Naive B cell (primary cell): ENCODE measurements at places on chromosomes 13 and 19. TPM values are rescaled to one million over a fixed set of nuclear protein-coding genes. Genes with fewer than 3 reads are reported as not detected.
A peak's percentile ranks its signal among the peaks of the same experiment; 100 is the strongest.

PRTN3 gene
- polyA plus RNA-seq, result not detected

TRPM4 gene
- polyA plus RNA-seq, result not detected

ODAD3 gene
- 0.60 TPM for polyA plus RNA-seq

CPAMD8 gene
- 0.12 TPM for polyA plus RNA-seq

KIR2DL3 gene
- not detected for polyA plus RNA-seq

GRCh38 chr19:5627395-5627904 is 4.6 kb downstream of the SAFB start:
- DNase-seq, result peak; percentile 61

- DNase-seq, result no peak
Measured at GRCh38 chr19:17842663-17843291, 5.0 kb downstream of the JAK3 start.

- DNase-seq, result peak; percentile 31
Measured at GRCh38 chr13:21675095-21675991, 4.5 kb downstream of the FGF9 start.

DNA sequence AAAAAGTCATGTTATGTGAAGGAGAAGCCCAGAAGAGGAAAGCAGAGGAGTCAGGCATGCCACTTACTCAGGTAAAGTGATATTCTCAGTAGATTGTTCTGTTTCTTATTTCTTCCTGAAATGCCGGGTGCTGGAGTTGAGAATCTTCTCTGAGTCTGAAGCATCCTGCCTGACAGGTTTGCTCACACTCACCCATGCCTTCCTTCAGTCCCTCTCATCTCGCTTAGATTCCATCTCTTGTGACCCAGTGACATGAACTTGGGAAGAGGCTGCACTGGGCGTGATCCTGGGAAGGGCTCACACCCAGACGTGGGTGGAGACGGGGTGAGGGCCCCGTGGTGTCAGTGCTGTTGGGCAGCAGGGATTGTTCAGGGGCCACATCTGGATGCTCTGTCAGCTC is 8.1 kb downstream of the ZNF766 start:
- no peak for DNase-seq

DNA sequence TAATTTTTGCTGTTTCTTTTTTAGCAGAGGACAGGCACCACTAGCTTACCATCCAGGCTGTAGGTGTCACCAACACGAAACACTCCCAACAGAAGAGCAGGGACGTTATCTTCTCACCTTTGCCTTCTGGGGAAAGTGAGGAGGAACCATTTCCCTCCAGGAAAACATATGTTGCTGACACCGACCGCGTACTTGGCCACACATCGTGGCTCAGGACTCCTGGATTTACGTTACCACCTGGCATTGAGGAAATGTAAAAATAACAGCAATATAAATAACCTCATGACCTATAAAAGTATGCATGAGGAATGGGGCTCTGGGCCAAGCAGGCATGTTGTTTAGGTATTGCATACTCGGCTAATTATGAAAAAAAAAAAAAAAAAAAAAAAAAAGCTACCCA is 525.1 kb downstream of the MYO16 start:
- no peak for DNase-seq

DNA sequence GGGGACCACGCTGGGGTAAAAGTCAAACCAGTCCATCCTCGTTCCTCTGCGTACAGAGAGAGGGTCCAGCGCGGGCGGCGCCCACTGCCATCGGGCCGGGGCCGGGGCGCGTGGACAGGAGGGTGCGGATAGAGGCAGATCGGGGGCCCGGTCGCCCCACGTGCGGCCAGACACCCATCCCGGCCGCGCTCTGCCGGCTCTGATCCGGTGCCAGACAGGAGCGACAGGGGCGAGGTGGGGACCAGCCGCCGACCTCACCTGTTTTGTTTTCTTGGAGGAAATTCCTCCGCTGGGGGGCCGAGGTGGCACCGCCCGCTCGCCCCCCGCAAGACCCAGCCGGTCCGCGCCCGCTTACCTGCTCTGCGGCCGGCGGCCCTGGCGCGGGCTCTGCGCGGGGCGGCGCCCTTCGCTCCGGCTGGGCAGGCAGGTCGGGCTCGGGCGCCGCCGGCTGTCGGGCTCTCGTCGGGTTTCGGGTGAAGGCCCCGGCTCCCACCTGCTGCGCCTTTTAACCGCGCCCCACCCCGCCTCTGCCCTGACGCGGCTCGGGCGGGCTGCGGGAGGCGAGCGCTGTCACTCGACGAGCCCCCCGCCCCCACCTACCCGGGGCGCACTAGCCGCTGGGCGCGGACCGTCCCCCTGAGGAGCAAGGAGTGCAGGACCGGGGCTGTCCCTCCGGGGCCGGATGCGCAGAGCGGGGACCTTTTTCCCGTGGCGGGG is at the start of gene GJB6:
TSS of gene GJB6 (minus strand) at position 481 of the 717 bp plus-strand sequence. CDS start 8,839 bp downstream, outside the sequence.
- DNase-seq, result peak; percentile 14

- DNase-seq, result no peak
Measured at GRCh38 chr19:48094129-48094854, 16.3 kb downstream of the PLA2G4C start.

DNA sequence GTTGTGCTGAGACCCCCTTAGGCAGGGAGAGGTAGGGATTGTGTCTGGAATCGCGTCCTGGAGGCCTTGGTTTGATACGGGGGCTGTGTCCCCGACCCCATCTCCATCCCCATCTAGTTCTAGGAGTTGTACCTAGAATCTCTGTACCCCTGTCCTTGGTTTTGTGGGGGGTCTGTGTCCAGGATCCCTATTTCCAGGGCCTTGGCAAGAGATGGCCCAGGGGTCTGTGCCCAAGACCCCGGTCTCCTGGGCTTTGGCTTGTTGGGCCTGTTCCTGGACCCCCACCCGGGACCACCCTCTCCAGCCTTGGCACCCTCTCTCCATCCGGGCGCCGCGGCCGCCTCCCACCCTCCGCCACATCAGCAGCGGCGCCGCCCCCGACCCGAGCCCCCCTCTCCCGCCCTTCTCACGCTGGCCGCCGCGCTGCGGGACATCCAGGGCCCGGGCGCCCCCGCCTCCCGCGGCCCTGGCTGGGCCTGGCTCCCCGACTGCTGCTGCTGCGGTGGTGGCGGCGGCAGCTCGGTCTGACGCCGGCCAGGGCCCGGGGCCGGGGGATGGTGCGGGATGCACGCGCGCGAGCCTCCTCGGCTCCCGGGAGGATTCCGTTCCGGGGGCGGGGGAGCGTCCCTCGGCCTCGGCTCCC is at the start of gene NUMBL:
TSS of gene NUMBL (minus strand) at position 602 of the 643 bp plus-strand sequence. CDS start at position 434, 168 bp downstream.
- no peak for DNase-seq

DNA sequence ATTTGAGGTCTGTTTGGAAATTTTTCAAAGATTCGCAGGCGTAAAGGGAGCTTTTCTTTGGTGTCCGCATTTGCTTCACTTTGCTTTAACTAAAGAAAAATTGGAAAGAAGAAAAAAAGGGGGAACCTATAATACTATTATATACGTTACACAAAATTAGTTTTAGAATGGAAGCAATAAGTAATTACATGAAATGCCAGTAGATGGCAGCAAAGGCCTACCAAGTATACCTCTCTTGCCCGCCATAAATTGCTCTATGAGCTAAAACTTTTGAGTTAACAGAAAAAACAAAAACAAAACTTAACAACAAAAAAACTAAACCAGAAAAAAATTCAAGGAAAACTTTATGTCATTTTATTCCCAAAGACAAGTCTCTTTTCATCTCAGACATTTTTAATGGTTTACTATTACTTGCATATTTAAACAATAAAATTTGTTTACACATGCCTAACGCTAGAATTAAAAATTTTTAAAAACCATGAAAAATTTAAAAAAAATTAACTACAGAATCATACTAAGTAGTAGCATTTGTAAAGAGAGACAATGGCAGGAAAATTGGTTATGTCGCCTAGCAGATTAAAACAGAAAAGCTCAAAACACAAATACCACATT is 271.4 kb downstream of the NALCN start:
- DNase-seq, result peak; percentile 18

- DNase-seq, result no peak
Measured at GRCh38 chr13:39385621-39386231, 217.3 kb downstream of the LHFPL6 start.

DNA sequence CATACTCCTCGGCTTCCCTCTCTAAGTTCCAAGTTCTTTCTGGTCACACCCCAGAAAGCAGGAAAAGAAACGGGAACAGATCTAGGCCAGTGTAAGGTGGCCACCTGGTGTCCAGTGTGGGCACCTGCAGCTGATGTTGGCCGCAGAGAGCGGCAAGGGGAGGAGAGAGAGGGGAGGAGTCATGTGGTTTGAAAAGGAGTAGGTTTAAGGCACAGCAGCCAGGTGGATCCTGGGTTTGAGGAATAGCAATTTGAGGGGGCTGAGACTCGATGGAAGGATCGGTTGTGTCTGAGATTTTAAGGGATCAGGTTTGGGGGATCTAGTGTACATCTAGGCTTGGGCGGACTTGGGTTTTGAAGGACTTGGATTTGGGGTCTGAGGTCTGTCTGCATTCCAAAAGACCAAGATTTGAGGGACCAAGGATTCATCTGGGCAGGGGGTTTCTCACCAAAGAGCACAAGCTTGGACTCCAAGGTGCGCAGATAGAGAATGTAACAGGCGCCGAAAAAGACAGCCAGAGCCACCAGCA is 1.2 kb downstream of the RABAC1 start:
- peak; percentile 42 for DNase-seq

- DNase-seq, result no peak
Measured at GRCh38 chr13:76266561-76266960, 619.6 kb downstream of the KCTD12 start.

DNA sequence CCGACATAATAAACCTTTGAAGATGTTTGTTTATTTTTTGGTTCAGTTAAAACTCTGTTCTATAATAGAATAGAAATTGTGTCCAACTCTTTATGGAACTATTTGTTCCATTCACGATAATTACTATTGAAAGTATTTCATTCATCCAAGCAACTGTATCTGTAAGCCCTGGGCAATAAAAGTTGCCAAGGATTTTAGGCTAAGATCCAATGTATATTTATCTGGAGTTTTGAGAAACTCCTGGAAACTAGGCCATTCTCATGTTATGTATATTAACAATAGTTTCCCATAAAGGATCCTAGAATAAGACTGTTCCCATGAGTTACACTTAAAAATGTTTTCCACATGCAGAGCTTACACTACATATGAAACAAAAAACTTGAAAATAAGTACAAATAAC is 261.6 kb downstream of the SLITRK6 start:
- DNase-seq, result no peak

- peak; percentile 37 for DNase-seq
Measured at GRCh38 chr19:48975947-48976847, 11.1 kb downstream of the FTL start.
